Cardiac muscle cell (in vitro differentiated cells and primary cell): ENCODE measurements at places on chromosomes 11 and 22. TPM values are rescaled to one million over a fixed set of nuclear protein-coding genes. Genes with fewer than 3 reads are reported as not detected.

RFPL2 gene
- 0.25 and 0.51 TPM in 2 replicates for total RNA-seq

C11orf91 gene
- total RNA-seq: not detected in 2 replicates

GRCh38 chr22:45124176-45124847, 39.4 kb upstream of the NUP50 start:
- no peak for DNase-seq

TRIM34 gene
- total RNA-seq: 0.81 and 2.4 TPM in 2 replicates

DNA sequence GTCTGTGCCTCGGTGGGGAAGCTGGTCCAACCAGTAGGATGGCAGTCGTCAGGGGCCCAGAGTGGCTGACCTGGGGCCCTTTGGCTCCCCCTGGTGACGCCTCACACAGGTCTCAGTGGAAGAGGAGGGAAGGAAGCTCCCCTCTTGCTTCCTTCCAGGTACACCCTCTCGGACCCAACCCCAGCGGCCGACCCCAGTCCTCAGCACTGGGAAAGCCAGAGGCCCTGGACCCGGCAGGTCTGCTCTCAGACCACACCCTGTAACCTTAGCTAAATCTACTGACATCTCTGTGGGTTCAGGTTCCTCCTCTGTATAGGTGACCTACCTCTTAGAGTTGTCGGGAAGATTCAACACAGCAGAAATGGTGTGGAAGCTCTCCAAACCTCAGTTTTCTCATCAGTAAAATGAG, 3.4 kb upstream of the SCUBE1 start:
- DNase-seq: peak; percentile 73

DNA sequence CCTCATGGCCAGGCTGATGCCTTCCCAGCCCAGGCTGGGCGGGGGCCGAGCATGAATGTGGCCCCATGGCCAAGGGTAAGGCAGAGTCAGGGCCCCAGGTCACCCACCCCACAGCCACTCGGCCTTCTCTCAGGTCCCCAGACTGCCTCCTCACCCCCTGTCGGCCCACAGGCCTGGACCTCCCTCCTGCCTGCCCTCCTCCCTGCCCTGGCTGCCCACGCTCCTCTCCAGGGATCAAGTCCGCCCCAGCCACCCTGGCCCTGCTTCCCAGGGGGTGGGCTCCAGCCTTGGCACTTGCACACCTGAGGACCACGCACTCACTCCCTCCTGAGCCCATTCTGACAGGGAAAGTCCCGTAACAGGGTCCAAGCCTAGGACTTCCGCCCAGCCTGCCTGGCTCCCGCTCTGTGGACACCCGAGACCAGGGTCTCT, 37.8 kb upstream of the TH start:
- no peak for DNase-seq

EXPH5 gene
- total RNA-seq: 5.6 and 7.7 TPM in 2 replicates

VSTM5 gene
- 0.15 and 0.21 TPM in 2 replicates for total RNA-seq
